CD4-positive, alpha-beta memory T cell (primary cell): ENCODE measurements at places on chromosomes 7 and 10. TPM values are rescaled to one million over a fixed set of nuclear protein-coding genes. Genes with fewer than 3 reads are reported as not detected.

DNA sequence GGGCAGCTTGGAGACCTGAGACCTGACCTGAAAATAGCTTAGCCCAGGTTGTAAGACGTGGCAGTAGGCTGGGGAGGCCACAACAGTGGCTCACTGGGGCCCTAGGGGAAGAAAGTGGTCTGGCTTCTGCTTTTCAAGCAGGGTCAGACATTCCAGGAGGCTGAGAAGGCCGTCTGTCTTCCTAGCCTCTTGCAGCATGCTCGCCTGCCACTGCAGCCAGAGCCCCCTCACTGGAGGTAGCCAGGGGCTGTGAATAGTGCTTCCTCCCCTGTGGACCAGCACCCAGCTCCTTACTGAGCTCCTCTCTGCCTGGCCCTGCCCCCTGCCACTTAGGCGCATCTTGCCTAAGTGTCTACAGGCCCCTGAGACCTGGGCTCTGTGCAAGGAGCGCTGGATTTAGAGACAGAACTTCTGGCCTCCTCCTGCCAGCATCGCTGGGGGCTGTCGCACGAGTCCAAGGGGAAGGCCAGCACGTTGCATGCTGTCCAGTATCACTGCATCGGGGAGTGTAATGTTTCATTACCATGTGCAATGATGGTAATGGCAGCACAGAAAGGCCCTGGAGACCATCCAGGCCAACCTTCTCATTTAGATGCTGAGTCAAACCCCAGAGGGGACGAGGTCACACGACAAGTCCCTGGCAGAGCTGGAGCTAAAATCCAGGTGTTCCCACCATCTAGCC is 12.7 kb downstream of the ZMIZ1 start:
- DNase-seq, result no peak

GRCh38 chr10:72367301-72367960 is 12.7 kb upstream of the DNAJB12 start:
- no peak for DNase-seq

GRCh38 chr7:2894118-2894940 is 50.2 kb upstream of the GNA12 start:
- DNase-seq, result no peak

FAM25A gene
- total RNA-seq, result not detected
